ENCODE measurements at places on chromosomes 13 and 19. TPM values are rescaled to one million over a fixed set of nuclear protein-coding genes. Genes with fewer than 3 reads are reported as not detected.

DNA sequence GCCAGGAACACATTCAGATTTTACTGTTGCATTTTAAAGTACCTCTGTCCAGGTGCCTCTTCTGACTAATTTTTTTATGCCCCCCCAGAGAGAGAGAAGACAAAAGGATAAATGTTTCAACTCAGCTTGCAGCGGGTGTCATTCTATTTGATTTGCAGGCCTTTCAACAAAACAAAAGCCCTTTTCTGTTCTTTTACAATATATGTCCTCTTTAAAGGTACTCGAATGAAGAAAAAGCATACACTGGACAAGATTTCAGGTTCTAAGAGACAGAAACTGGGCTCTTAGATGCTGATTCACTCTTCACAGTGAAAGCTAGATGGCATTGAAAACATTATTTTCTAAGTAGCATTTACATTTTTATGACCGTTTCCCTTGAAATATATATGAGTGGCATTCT lies 2.9 kb upstream of the FRY start:
- H3K36me3 ChIP-seq: no peaks in the 10 kb centered on the region
- H3K4me3 ChIP-seq: no peak overlapping the region
- H3K27ac ChIP-seq: no peak overlapping the region
- no peak for DNase-seq
- H3K27me3 ChIP-seq: no peaks in the 10 kb centered on the region
- H3K4me1 ChIP-seq: peaks cover 33% of the 10 kb centered on the region

GRCh38 chr13:31069808-31070534 lies 91.7 kb downstream of the HSPH1 start:
- H3K36me3 ChIP-seq: no peaks in the 10 kb centered on the region
- no peak for DNase-seq
- peaks cover 1% of the 10 kb centered on the region for H3K27me3 ChIP-seq
- no peak overlapping the region for H3K4me3 ChIP-seq

- H3K27me3 ChIP-seq: peaks cover 17% of the 10 kb centered on the region
- H3K4me3 ChIP-seq: no peak overlapping the region
These were observed 112.3 kb downstream of the SLC7A1 start for GRCh38 chr13:29483211-29483610.

GRCh38 chr13:113928685-113929627 lies 44.9 kb downstream of the C13orf46 start:
- DNase-seq: peak; percentile 84
- H3K4me3 ChIP-seq: peak overlapping the region; percentile 76
- peaks cover 38% of the 10 kb centered on the region for H3K36me3 ChIP-seq
- peak overlapping the region; percentile 95 for H3K27ac ChIP-seq
- peaks cover 6% of the 10 kb centered on the region for H3K27me3 ChIP-seq

DNA sequence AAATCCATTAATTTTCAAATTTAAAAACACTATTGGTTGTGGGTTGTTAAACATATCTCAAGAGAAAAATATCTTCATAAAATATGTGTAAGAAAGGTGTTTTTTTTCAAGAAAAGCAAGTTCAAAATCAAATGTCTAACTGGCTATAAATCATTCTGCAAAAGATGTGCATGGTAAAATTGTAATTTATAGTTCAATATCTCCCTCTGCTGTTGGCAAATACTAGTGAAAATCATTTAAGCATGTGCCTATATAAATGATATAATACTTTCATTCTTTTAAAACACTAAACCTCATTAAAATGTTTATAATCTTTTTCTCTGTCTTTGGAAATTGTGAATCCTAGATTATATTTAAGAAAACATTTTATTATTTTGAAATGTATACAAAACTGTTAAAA lies 17.2 kb upstream of the SLITRK6 start:
- H3K4me3 ChIP-seq: no peak overlapping the region
- no peaks in the 10 kb centered on the region for H3K36me3 ChIP-seq
- H3K4me1 ChIP-seq: no peaks in the 10 kb centered on the region
- no peak overlapping the region for H3K27ac ChIP-seq

DNA sequence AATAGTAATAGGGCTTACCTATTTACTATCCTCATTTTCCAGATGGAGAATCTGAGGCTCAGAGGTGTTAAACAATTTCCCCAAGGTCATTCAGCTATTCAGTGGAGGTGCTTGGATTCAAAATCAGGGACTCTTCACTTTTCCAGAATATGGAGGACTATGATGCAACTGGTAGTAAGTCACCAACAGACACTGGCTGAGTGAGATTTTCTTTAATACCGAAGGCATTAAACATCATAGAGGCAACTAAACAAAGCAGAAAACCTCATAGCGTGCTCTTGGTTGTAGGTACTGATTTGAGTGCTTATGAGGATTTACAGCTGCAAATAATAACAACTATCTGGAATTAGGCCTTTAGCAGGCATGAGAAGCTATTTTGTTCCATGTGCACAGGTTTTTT lies 134.4 kb downstream of the DLEU7 start:
- H3K27ac ChIP-seq: no peak overlapping the region
- peaks cover 6% of the 10 kb centered on the region for H3K4me1 ChIP-seq
- DNase-seq: no peak

- DNase-seq: no peak
- no peaks in the 10 kb centered on the region for H3K36me3 ChIP-seq
- no peaks in the 10 kb centered on the region for H3K27me3 ChIP-seq
- no peak overlapping the region for H3K27ac ChIP-seq
- no peak overlapping the region for H3K4me3 ChIP-seq
- H3K4me1 ChIP-seq: no peaks in the 10 kb centered on the region
These were observed 1730.2 kb downstream of the OLFM4 start for GRCh38 chr13:54758795-54759194.

DNA sequence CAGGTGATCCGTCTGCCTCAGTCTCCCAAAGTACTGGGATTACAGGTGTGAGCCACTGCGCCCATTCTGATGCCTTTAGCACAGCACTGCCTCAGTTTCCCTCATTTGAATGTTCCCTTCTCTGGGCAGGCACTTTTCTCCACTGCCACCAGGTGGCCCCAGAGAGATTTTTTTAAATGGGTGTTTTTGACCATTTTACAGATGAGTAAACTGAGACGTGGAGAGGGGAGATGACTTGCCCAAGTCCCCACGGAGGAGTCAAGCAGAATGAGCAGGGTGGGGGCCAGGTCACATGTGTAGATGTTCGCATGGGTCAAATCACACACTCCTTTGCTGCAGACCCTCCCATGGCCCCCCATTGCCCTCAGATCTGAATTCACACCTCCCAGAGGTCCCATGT lies 3.2 kb upstream of the PDE4C start:
- peaks cover 10% of the 10 kb centered on the region for H3K4me1 ChIP-seq
- DNase-seq: no peak
- peaks cover 6% of the 10 kb centered on the region for H3K27me3 ChIP-seq
- no peak overlapping the region for H3K4me3 ChIP-seq
- H3K27ac ChIP-seq: no peak overlapping the region
- H3K36me3 ChIP-seq: no peaks in the 10 kb centered on the region

GRCh38 chr13:45119991-45120864 lies at the start of gene GTF2F2:
Gene GTF2F2 (plus strand): TSS chr13:45120510. CDS start chr13:45120656, 146 bp downstream.
- peaks cover 7% of the 10 kb centered on the region for H3K36me3 ChIP-seq
- H3K4me3 ChIP-seq: no peak within 1 kb of the TSS
- no peaks in the 10 kb centered on the region for H3K27me3 ChIP-seq
- H3K27ac ChIP-seq: no peak within 1 kb of the TSS

DNA sequence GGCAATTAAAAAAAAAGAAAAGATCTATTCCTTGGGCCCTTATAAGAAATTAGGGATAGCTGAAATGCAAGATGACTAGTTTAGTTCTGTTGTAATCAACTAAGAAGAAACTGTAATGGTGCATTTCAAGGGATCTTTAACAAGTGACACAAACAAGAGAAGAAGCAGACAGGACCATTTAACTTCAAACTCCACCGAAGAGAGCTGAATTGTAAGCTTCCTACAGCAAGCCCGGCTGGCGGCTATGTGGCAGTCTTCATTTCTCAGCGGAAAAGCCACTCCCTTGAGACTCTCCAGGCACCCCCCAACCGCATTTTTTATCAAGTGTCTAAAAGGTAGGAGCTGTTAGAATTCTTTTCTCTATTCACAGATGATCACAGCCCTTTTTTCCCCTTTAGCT lies 305.2 kb upstream of the ZNF507 start:
- no peaks in the 10 kb centered on the region for H3K27me3 ChIP-seq
- no peaks in the 10 kb centered on the region for H3K4me1 ChIP-seq
- no peak overlapping the region for H3K4me3 ChIP-seq
- H3K36me3 ChIP-seq: no peaks in the 10 kb centered on the region

DNA sequence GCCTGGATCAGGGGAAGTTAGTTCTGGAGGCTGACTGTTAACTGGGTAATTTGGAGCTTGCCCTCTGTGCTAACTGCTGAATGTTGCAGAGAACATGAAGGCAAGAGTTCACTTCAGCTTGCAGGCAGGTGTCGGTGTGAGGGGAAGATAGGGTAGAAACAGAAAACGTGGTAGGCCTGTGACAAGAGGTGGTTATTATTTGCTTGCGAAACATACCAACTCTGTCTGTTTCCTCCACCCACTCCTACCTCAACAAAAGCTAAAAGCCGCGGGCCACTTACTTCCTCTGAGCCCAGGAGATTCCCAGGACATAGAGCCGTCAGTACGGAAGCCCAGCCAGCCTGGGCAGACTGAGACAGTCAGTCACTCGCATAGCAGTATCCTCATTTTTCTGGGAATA lies 119.2 kb upstream of the ABCC4 start:
- peaks cover 21% of the 10 kb centered on the region for H3K27me3 ChIP-seq
- H3K36me3 ChIP-seq: no peaks in the 10 kb centered on the region
- no peak overlapping the region for H3K4me3 ChIP-seq
- H3K4me1 ChIP-seq: no peaks in the 10 kb centered on the region
- DNase-seq: no peak

GRCh38 chr19:49534632-49535385 lies 7.0 kb downstream of the RCN3 start:
- peaks cover 14% of the 10 kb centered on the region for H3K4me1 ChIP-seq
- peaks cover 21% of the 10 kb centered on the region for H3K36me3 ChIP-seq
- peak overlapping the region; percentile 17 for H3K27ac ChIP-seq
- no peak overlapping the region for H3K4me3 ChIP-seq

GRCh38 chr19:44818466-44819031 lies 9.6 kb downstream of the BCAM start:
- H3K27ac ChIP-seq: no peak overlapping the region
- DNase-seq: no peak
- no peak overlapping the region for H3K4me3 ChIP-seq
- H3K27me3 ChIP-seq: peaks cover 19% of the 10 kb centered on the region
- no peaks in the 10 kb centered on the region for H3K36me3 ChIP-seq
- H3K4me1 ChIP-seq: no peaks in the 10 kb centered on the region

Gene PRODH2
- not detected for total RNA-seq

Gene FAM98C
- total RNA-seq: 16.9 TPM

Gene IL11
- 26.4 TPM for total RNA-seq

Gene CAMSAP3
- not detected for total RNA-seq

Gene PIBF1
- 14.9 TPM for total RNA-seq

Gene ZNF540
- total RNA-seq: 0.94 TPM
